Ureter (tissue), 1 donor: ENCODE measurements at places on chromosomes 1 and 21. TPM values are rescaled to one million over a fixed set of nuclear protein-coding genes. Genes with fewer than 3 reads are reported as not detected.

The VHLL gene
- total RNA-seq: not detected

The AKNAD1 gene
- total RNA-seq: not detected

The LRIG2 gene
- 31.8 TPM for total RNA-seq

DNA sequence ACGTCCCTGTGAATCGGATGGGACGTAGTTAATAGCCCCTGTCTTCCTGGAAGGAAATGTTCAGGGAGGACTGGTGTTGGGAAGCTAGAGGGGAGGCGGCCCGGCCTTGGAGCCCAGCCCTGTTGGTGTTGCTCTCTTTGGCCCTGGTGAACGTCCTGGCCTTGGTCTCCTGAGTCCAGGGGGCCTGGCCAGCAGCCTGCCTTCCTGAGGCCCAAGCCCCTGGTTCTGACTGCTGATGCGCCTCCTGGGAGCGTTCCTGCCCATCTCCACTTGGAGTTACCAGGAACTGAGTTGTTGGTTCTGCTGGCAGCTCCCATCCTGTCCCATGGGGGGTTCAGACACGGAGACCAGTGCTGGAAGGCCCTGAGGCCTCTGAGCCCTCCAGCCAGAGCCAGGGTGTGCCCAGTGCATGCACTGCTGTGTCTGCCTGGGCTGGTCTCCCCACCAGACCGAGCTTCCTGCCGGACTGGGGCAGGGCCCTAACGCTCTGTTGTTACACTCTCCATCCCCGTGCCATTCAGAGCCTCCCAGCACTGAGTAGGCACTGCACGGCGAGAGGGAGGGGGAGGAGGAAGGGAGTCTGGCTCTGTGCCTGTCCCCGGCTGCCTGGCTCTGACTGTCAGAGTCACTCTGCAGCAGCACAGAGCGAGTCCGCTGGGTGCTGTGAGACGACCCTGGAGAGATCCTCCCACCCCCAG lies 382.5 kb upstream of the VAMP3 start:
- DNase-seq: peak; percentile 41

GRCh38 chr1:112548547-112548946 lies 39.8 kb downstream of the WNT2B start:
- DNase-seq: no peak

DNA sequence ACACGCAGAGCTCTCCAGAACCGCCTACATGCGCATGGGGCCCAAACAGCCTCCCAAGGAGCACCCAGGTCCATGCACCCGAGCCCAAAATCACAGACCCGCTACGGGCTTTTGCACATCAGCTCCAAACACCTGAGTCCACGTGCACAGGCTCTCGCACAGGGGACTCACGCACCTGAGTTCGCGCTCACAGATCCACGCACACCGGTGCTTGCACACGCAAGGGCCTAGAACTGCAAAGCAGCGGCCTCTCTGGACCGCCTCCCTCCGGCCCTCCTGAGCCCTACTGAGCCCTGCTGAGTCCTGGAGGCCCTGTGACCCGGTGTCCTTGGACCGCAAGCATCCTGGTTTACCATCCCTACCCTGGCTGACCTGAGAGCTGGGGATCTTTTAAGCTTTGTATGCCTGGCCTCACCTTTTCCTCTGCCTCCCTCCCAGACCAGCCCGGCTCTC lies 8.3 kb downstream of the OLIG2 start:
- no peak for DNase-seq

GRCh38 chr1:13570924-13571323 lies 12.7 kb upstream of the PDPN start:
- no peak for DNase-seq

- DNase-seq: peak; percentile 65
These were observed 45.3 kb downstream of the MRPL39 start for GRCh38 chr21:25561668-25562641.

DNA sequence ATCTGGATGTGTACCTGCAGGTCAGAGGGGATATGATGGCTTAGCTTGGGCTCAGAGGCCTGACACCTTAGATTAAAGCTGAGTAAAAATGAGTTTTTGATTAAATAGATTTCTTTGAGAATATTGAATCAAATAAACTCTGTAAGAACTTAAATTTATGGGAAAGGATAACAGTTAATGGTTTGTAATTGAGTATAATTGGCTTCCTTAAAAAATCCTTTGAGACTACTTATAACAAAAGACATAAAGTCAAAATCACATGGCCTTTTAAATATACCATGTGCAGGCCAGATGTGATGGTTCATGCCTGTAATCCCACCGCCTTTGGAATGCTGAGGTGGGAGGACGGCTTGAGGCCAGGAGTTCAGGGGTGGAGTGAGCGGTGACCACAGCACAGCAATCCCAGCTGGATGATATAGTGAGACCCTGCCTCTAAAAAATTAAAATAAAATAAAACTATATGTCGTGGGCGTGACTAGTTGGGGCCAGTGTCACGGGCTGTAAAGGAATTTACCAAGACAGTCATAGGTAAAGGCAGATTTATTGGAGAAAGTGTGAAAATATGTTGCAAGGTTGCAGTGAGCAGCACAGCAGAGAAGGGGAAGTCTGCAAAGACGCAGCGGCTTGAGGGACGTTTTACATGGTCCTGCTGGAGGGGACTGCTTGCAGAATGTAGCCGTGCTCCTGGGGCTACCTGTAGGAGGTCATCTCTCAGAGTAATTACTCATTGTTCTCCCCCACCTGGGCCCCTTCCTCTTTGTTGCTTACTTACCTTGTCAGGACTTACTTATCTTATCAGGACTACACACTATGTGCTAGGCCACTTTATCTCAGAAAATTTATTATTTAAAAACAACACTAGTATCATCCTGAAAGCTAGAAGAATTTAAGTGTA lies 122.3 kb downstream of the ZMYM4 start:
- DNase-seq: no peak
